Urothelium cell line (cell line): ENCODE measurements at places on chromosomes 4 and X.

- no peak for DNase-seq
These were observed 62.6 kb downstream of the DGKK start for GRCh38 chrX:50407976-50408375.

DNA sequence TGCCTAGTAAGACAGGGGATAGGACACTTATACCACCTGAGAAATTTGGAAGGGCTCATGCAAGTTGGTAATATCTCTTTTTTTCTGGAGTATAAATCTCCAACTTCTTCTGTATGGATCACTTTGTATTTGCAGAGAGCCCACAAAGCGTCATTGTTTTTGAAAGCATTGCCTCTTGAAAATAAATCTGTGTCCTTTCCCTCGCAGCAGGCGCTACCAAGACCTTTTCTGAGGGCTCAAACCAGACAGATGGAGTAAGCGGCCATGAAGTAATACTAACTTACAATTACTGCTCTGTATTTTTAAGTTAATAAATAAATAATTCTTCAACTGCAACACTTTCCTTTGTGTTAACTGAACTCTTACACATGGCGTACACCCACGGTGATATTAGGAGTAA, 56.0 kb upstream of the FBXW7 start:
- no peak for DNase-seq

- DNase-seq = no peak
These were observed 229.7 kb downstream of the EVC2 start for GRCh38 chr4:5478697-5479096.

- DNase-seq = no peak
These were observed 12.8 kb upstream of the SLITRK4 start for GRCh38 chrX:143648705-143649104.

DNA sequence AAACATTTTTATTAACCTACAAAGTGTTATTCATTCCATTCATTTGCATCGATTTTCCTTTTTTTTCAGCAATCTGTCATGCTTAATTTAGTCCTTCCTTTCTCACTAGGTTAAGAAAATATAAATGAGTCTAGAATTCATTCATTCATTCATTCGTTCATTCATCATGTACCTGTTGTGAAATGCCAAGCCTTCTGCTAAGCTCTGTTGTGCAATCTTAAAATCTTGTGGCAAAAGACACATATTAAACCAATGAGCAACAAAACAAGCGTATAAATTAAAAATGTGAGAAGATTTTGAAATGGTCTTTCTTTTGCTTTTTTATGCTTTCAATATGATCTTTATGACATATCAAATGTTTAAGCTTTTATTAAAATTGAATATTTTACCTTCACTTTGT, 88.6 kb upstream of the MAD2L1 start:
- no peak for DNase-seq

DNA sequence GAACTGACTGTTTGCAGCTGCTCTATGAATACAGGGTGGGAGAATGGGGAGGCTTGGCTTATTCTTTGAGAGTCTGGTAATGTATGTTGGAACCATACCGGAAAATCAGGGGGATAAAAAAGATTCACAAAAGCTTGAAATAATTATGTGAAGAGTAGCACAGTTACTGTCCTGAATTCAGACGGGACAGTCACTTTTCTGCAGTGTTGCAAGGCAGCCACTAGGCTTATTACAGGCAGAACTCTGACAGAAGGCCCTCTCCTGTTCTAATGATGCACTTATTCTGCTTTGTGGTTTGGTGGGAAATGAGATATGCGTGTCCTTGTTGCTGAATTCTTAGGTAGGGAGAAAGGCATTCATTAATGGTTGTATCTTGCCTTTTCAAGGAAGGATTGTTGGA, 37.2 kb downstream of the GUCY1B1 start:
- DNase-seq = peak; percentile 25

- DNase-seq = no peak
These were observed 10.6 kb downstream of the CENPVL3 start for GRCh38 chrX:51608126-51608525.

DNA sequence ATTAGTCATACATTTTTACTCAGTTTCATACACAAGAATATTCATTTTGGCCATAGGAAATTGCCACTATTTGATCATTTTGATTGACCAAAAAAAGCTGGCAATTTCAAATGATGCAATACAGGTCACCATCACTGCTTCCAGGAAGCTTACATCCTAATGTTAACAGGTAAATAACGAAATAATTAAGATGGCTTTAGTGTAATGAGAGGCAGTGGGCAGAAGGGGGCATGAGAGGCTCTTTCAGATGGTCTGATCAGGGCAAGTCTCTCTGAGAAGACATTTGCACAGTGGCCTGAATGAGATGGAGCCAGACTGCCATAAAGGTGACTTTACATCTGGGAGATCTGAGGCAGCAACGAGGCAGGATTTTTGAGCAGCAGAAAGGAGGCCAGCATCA, 170.7 kb downstream of the SLIT2 start:
- peak; percentile 19 for DNase-seq

- DNase-seq = no peak
These were observed 86.1 kb downstream of the ADRA2C start for GRCh38 chr4:3852309-3852708.

- DNase-seq = no peak
These were observed 211.0 kb downstream of the KCTD8 start for GRCh38 chr4:44237643-44238042.

DNA sequence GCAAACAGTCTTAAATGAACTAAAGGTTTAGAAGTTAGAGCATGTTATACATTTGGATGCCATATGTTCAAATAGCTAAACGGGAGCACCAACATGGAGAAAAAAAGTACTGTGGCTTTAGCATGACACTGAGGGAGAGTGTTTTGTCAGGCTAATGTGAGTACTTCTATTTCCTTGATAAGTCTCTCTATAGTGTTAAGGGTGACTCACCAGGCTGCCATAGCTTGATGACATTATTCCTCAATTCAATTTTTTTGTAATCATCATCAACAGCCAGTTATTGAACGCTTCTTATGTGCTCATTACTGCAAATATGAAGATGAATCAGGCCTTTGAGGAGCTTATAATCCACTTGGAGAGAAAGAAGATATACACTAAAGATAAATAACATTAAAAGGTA, 211.4 kb upstream of the GPR101 start:
- no peak for DNase-seq

- DNase-seq = peak; percentile 41
These were observed 522 bp downstream of the FNIP2 start for GRCh38 chr4:158769175-158769921.

GRCh38 chrX:72130762-72131250, 909 bp downstream of the RTL5 start:
- DNase-seq = no peak

- DNase-seq = no peak
These were observed 13.3 kb upstream of the AGA start for GRCh38 chr4:177455561-177455970.

DNA sequence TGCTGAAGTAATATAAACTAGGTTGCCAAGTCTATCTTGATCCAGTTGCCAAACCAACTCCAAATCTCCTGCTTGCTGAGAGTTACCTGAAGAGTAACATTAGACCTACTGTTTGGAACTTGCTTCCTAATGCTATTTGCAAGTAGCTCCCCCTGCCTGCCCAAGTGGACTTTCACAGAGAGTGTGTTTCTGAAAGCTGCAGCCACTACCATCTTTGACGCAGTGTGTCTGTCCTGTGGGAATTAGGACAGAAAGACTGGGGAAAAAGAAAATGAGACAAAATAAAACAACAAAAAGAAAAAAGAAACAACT, 195.0 kb upstream of the HS3ST1 start:
- DNase-seq = no peak

DNA sequence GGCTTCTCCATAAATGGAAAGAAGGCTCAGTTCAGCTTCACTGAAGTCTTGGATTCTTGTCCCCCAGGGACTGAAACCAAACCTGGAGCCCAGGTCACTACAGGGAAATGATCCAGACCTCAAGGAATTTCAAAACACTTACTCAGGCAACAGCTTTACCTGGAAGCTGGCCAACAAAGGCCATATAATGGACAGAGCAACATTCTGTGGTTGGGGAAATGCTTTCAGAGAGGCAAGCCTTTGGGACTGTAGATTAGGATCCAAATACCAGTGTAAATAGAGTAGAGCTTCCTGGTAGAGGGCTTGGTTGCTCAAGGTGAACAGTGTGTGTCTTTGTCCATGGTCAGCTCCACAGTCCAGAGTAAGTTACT, 57.0 kb upstream of the PROM1 start:
- peak; percentile 78 for DNase-seq

GRCh38 chr4:71860643-71861042, 76.8 kb upstream of the GC start:
- no peak for DNase-seq

GRCh38 chr4:134132086-134132783, 69.4 kb downstream of the PABPC4L start:
- DNase-seq = no peak

DNA sequence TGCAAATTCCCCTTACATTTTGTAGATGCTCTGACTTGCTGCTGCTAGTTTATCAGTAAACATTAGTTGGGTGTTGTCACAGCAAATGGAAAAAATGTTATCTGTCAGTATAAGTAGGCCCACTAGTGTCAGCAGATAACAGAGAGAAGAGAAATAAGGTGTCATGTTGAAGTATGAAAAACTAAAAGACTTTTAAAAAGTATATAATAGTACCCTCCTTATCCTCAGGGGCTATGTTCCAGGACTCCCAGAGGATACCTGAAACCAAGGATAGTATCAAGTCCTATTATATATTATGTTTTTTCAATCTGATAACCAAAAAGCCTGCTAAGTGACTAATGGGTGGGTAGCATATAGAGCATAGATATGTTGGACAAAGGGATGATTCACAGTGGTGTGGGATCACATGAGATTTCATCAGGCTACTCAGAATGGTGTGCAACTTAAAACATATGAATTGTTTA, 11.6 kb upstream of the BMP2K start:
- no peak for DNase-seq

GRCh38 chrX:41956027-41956426, 32.7 kb upstream of the CASK start:
- no peak for DNase-seq

- DNase-seq = no peak
These were observed 143.8 kb downstream of the ACTRT1 start for GRCh38 chrX:127908384-127908783.

DNA sequence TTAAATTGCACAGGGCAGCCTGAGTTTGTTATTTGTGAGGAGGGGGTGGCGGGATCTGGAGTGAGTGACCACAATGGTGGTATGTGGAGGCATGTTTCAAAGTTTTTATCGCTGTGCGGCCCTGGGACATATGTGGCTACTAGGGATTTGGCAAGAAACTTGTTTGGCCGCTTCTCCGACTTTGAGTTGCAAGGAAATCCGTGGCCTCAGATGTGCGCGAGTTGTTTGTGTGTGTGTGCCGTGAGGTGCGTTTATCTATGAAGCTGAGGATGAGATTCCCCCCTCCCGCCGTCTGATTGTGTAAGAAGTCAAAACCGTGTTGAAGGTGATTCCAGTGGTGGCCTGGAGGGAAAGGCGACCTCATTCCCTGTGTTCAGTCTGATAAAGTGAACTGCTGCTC, 1.4 kb downstream of the JADE3 start:
- peak; percentile 10 for DNase-seq

GRCh38 chrX:48945517-48946348, 11.7 kb downstream of the OTUD5 start:
- peak; percentile 62 for DNase-seq

- peak; percentile 59 for DNase-seq
These were observed 201.4 kb downstream of the CCNG2 start for GRCh38 chr4:77358315-77358928.

GRCh38 chr4:104642521-104642920, 147.8 kb upstream of the CXXC4 start:
- no peak for DNase-seq

DNA sequence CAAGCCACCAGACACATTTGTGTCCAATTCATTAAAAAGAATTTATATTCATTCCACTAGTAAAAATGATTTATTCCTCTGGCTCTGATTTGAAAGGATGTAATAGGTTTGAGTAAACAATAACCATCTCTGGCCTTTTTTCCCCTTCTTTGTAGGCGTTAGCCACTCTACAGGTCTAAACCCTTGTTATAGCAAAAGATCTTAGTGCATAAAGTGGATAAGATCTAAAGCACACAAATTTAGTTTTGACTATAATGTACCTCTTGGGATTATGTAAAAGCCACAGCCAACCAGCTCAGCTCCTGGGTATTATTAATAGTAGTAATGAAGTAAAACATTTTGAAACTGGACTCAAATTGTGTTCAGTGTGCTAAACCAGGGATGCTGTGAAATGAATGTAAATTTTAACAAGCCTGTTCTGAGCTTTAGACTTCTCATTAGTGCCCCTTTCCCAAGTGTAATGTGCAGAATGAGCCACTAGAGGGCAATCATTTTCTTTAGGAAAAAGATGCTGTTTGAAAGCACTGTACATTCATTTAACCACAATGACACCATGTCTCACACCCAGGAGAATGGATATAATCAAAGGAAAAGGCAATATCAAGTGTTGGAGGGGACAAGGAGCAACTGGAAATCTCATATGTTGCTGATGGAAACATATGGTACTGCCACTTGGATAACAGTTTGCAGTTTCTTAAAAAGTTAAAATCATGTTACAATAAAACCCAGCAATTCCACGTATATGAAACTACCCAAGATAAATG, 69.7 kb downstream of the KLHL8 start:
- peak; percentile 46 for DNase-seq

GRCh38 chr4:109801099-109801789, 555 bp downstream of the CFI start:
- no peak for DNase-seq

DNA sequence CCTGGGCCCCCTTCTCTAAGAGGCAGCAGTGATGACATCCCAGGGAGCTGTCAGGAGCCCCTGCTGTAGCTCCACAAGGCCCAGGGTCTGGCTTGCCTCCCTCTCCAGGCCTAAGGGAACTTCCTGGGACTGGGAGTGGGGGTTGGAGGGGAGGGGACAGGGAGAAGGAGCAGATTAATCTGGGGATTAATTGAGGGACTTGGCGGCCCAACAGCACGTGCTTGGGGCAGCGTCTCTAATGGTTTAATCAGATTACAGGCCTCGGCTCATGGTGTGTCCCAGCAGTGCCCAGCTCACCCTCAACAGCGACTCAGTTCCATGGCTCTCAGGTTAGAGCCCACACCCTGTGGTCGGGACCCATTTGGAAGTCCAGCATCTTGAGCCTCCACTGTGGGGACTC, 47.9 kb downstream of the EFNB1 start:
- DNase-seq = no peak

- no peak for DNase-seq
These were observed 51.4 kb upstream of the EMCN start for GRCh38 chr4:100569196-100569595.

- peak; percentile 4 for DNase-seq
These were observed 155.2 kb upstream of the SPIN4 start for GRCh38 chrX:63506320-63506719.

- DNase-seq = no peak
These were observed 23.4 kb upstream of the RHOH start for GRCh38 chr4:40173470-40173875.

- peak; percentile 25 for DNase-seq
These were observed 212.4 kb upstream of the TTC29 start for GRCh38 chr4:147157860-147158701.

- peak; percentile 43 for DNase-seq
These were observed 415 bp downstream of the SHISA3 start for GRCh38 chr4:42397635-42398170.

DNA sequence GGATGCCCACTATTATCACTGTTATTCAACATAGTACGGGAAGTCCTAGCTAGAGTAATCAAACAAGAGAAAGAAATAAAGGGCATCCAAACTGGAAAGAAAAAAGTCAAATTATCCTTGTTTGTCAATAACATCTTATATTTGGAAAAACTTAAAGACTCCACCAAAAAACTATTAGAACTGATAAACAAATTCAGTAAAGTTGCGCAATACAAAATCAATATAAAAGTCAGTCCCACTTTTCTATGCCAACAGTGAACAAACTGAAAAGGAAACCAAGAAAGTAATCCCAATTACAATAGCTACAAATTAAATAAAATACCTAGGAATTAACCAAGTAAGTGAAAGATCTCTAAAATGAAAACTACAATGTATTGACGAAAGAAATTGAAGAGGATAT, 321.3 kb downstream of the LDB2 start:
- no peak for DNase-seq
